ENCODE measurements at places on chromosomes 1 and 21.
A peak's percentile ranks its signal among the peaks of the same experiment; 100 is the strongest.

GRCh38 chr1:91201176-91201575 is 179.3 kb upstream of the ZNF644 start:
- no peak for DNase-seq

GRCh38 chr1:200062143-200062542 is 34.6 kb downstream of the NR5A2 start:
- DNase-seq = no peak

DNA sequence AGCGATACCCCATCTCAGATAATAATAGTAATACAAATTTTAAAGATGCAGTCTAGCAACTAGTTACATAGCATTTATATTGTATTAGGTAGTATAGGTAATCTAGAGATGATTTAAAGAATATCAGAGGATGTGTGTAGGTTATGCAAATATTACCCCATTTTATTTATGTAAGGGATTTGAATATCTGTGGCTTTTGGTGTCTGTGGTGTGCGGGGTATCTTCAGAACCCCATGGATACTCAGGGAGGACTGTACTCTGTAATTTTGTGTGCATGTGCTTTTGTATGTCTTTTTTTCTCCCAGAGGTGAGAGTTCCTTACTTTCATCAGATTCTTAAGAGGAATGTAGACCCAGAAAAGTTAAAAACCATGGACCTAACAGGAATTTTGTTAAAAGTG is 12.8 kb downstream of the RNF2 start:
- no peak for DNase-seq

GRCh38 chr1:211609120-211610024 is 30.4 kb upstream of the SLC30A1 start:
- no peak for DNase-seq

- no peak for DNase-seq
These were observed 13.0 kb upstream of the PADI6 start for GRCh38 chr1:17359031-17359430.

DNA sequence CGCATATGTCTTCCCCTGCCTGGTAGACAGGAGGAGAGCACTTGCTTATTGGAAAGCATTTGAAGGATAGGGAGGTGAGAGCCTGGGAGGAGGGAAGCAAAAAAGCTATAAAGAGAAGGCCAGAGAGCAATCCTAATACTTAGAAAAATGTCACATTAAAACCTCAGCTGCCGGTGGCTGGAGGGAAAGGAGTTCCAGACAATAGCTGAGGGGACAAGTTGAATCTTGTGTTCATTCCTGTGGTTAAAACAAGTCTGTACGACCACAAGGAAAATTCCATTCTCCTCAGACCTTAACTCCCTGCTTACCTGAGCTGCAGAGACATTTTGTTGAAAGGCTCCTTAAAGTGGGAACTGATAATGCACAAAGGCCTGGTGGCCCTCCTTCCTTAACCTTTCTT is 218.8 kb upstream of the CAMK1G start:
- peak; percentile 94 for DNase-seq

DNA sequence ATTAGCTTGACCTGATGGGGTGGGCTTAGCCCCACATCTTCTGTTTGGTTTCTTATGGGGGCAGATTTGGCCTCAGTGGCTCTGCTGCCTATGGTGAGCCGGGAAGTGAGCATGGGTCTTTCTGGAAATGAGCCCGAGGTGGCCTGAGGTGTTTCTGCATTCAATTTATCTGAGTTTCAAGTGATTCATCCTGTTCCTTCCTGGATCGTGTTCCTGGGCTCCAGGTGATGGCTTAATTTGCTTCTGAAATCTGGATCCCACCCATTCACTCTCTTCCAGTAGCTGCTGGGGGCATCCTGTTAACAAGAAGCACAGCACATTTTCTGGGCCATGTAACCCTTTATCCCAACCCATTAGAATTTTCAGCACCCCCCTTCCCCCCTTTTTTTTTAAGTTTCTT is 324.6 kb downstream of the CAMTA1 start:
- no peak for DNase-seq

DNA sequence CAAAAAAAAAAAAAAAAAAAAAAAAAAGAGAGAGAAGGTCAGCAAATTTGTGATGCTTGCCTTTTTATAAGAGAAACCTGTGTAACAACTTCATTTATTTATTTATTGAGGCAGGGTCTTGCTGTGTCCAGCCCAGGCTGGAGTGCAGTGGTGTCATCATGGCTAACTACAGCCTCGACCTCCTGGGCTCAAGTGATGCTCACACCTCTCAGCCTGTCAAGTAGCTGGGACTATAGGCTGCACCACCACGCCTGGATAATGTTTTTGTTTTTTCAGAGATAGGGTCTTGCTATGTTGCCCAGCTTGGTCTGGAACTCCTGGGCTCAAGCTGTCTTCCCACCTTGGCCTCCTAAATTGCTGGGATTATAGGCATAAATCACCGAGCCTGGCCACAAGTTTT is 42.4 kb downstream of the DHCR24 start:
- DNase-seq = no peak

DNA sequence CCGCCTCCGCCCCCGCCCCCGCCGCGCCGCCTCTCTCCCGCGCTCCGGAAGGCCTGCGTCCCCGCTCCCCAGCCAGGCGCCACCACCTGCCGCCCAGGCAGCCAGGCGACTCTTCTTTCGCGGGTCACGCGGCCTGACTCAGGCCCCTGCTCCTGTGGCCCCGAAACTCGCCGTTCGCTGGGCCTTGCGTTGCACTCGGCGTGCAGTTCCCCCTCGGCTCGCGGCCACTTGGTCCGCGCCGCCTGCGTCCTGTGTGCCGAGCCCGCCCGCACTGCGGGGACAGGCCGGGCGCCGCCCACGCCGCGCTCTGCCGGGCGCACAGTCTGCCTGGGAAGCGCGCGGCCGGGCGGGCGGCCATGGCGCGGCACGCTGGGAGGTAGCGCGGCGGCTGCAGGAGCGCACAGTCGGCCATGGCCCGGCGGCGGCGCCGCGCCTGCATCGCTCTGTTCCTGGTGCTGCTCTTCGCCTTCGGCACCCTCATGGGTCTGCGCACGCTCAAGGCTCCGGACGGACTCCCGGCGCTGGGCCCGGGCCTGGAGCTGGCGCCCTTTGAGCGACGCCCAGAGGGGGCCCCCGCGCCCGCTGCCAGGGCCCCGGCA is at the start of gene MANEAL:
MANEAL (plus strand) TSS at position 75 of the 599 bp plus-strand sequence; CDS start at position 411, 336 bp downstream.
- peak; percentile 47 for DNase-seq
